ENCODE measurements at places on chromosomes 11 and 22. TPM values are rescaled to one million over a fixed set of nuclear protein-coding genes. Genes with fewer than 3 reads are reported as not detected.

MS4A12 gene
- total RNA-seq, result not detected

CABP7 gene
- 0.44 TPM for total RNA-seq

OR52I2 gene
- not detected for total RNA-seq

C11orf91 gene
- 0.77 TPM for total RNA-seq

DNA sequence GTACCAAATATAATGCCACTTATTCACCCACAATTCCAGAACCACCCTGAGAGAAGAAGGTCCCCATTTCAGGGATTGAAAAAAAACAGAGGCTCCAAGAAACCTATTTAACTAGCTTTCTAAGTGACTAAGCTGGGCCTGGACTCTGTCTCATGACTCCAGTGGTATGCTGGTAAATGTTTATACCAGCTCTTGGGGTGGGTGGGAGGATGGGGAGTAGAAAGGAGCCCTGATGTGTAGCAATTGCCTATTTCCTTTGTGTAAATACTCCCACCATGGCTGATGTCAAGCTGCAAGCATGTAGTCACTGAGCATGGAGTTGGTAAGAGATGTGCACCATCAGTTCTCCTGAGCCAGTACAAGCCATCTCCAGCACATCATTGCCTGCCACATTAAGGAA is 2.8 kb downstream of the PRG3 start:
- no peaks in the 10 kb centered on the region for H3K4me1 ChIP-seq
- no peak for DNase-seq
- H3K4me3 ChIP-seq, result no peak overlapping the region

- peaks cover 38% of the 10 kb centered on the region for H3K36me3 ChIP-seq
- H3K27ac ChIP-seq, result no peak overlapping the region
- no peak overlapping the region for H3K4me3 ChIP-seq
Measured at GRCh38 chr11:125101596-125101995, 9.8 kb downstream of the TMEM218 start.

DNA sequence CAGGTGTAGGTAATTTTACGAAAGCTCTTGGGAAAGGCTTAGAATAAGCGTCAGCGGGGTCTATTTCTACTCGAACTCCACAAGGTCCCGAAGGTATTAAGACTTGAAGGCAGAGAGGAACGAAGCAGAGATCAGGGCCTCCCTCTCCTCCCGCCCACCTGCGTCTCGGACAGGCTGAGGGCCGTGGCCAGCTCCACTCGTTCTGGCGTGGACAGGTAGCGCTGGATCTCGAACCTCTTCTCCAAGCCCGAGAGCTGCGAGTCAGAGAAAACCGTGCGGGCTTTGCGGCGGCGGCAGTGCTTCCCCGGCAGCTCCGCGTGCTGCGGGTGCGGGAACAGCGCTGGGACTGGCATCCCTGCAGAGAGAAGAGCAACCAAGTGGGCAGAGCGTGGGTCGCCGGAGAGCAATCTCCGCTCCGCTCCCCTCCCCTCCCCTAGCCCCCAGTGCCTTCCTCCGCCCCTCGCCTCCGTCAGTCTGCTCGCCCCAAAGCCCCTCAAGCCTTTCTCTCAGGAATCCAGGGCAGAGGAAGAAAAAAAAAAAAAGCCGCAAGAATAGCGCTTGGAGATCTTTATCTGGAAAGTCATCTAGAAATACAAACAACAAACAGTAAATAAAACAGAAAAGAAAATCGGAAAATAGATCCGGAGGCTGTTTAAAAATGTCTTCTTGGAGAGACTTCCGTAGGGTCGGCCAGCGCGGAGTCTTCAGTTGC is 2.4 kb downstream of the BSX start:
- H3K27ac ChIP-seq, result no peak overlapping the region
- no peak for DNase-seq
- H3K36me3 ChIP-seq, result no peaks in the 10 kb centered on the region
- H3K4me3 ChIP-seq, result no peak overlapping the region
- no peaks in the 10 kb centered on the region for H3K27me3 ChIP-seq
- peaks cover 15% of the 10 kb centered on the region for H3K4me1 ChIP-seq

DNA sequence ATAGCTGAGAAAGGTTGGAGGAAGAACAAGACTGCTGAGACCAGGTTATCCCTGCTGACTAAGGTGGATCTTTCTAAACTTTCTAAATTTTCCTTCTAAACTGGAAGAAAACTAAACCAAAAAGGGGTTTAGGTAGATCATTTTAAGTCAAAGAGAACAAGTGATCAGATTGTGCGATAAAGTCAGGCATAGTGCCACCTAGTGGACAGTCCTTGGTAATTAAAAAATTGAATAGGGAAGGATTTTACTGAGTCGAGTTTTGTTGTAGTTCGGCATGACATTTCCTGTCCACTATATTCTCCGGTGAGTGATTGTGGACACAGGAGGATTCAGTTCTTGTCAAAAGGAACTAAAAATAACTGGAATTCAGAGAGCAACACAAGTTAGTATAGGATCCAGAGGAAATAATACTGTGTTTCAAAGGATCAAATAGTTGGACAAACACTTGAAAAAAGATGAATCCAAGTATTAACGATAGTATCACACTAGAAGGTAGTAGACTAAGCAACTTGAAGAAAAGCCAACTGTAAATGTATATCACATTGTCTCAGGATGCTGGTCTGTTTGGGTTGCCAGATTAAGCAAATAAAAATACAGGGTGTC is 1236.4 kb downstream of the FAM181B start:
- H3K27me3 ChIP-seq, result no peaks in the 10 kb centered on the region
- no peaks in the 10 kb centered on the region for H3K36me3 ChIP-seq
- DNase-seq, result no peak
- H3K4me1 ChIP-seq, result no peaks in the 10 kb centered on the region
- no peak overlapping the region for H3K27ac ChIP-seq

DNA sequence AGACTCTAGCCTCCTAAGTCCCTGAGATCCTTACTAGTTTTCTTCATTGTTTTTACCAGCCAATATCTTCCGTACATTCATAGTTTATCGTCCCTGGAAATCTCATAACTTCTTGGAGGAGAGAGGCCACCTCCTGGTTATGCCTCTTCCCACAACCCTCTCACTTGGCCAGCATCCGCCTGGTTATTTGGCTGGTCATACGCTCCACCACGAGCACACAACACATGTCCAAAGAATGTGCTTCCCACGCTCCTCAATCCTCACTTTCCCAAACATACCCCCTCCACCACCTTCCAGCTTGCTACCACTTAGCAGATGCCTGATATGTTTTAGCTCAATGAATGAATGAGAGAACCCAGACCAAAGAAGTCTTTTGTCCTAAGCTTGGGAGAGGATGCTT is 83.5 kb upstream of the EIF3D start:
- H3K27ac ChIP-seq, result no peak overlapping the region
- no peaks in the 10 kb centered on the region for H3K4me1 ChIP-seq
- no peaks in the 10 kb centered on the region for H3K27me3 ChIP-seq

- no peak for DNase-seq
- H3K36me3 ChIP-seq, result no peaks in the 10 kb centered on the region
- no peaks in the 10 kb centered on the region for H3K27me3 ChIP-seq
- H3K4me1 ChIP-seq, result no peaks in the 10 kb centered on the region
Measured at GRCh38 chr22:30858976-30859713, 109.4 kb downstream of the MORC2 start.

DNA sequence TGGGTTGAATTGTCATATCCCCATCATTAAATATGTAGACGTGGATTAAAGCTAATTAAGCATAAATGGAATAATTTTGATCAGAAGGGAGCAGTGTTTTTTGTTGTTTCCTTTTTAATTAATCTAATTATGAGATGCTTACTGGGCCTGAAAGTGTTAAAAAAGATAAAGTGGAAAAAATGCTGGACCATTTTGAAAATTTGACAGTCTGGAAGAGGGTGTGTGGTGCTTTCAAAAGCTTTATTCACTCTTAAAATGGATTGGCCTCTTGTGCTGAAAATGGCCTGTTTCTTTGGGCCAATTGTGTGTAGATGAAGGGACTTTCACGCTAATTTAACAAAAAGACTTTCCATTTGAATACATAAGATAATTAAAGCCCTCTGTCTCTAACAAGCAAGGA is 1.8 kb downstream of the TNRC6B start:
- DNase-seq, result no peak
- H3K4me1 ChIP-seq, result peaks cover 49% of the 10 kb centered on the region
- H3K4me3 ChIP-seq, result no peak overlapping the region
- peak overlapping the region; percentile 88 for H3K27ac ChIP-seq
- H3K27me3 ChIP-seq, result no peaks in the 10 kb centered on the region

GRCh38 chr11:2732940-2733628 is 33.3 kb upstream of the KCNQ1OT1 start:
- no peaks in the 10 kb centered on the region for H3K4me1 ChIP-seq
- H3K4me3 ChIP-seq, result no peak overlapping the region
- H3K27me3 ChIP-seq, result no peaks in the 10 kb centered on the region
- peak; percentile 43 for DNase-seq

GRCh38 chr11:23732026-23732425 is 764.8 kb upstream of the LUZP2 start:
- no peak for DNase-seq
- no peak overlapping the region for H3K27ac ChIP-seq
- H3K4me3 ChIP-seq, result no peak overlapping the region
- H3K36me3 ChIP-seq, result no peaks in the 10 kb centered on the region
- no peaks in the 10 kb centered on the region for H3K27me3 ChIP-seq
- H3K4me1 ChIP-seq, result no peaks in the 10 kb centered on the region

- H3K36me3 ChIP-seq, result peaks cover 35% of the 10 kb centered on the region
- no peaks in the 10 kb centered on the region for H3K27me3 ChIP-seq
- no peaks in the 10 kb centered on the region for H3K4me1 ChIP-seq
- no peak overlapping the region for H3K4me3 ChIP-seq
Measured at GRCh38 chr11:65849366-65849765, 8.6 kb downstream of the CFL1 start.

DNA sequence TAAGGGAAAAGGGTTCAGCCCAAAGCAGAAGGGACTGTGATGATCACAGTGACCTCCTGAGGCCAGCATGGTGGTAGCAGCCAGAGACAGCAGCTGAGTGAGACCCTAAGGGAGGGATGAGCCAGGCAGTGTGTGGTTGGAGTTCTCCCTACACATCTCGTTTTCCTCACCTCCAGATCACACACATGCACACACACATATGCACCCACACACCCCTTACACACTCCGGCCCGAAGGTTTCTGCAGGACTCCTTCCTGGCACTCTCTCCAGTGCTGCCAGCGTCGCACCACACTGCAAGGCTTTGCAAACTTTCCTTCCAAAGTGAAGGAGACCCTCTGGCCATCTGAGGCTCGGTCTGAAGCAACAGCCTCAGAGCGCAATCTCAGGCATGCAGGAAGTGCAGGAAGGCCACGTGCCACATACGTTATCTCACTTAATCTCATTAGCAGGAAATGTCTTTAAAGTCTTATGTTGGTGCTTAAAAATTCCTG is 26.9 kb upstream of the TP53I11 start:
- H3K36me3 ChIP-seq, result no peaks in the 10 kb centered on the region
- peaks cover 44% of the 10 kb centered on the region for H3K4me1 ChIP-seq
- no peak overlapping the region for H3K4me3 ChIP-seq
- peak overlapping the region; percentile 68 for H3K27ac ChIP-seq
- H3K27me3 ChIP-seq, result no peaks in the 10 kb centered on the region

DNA sequence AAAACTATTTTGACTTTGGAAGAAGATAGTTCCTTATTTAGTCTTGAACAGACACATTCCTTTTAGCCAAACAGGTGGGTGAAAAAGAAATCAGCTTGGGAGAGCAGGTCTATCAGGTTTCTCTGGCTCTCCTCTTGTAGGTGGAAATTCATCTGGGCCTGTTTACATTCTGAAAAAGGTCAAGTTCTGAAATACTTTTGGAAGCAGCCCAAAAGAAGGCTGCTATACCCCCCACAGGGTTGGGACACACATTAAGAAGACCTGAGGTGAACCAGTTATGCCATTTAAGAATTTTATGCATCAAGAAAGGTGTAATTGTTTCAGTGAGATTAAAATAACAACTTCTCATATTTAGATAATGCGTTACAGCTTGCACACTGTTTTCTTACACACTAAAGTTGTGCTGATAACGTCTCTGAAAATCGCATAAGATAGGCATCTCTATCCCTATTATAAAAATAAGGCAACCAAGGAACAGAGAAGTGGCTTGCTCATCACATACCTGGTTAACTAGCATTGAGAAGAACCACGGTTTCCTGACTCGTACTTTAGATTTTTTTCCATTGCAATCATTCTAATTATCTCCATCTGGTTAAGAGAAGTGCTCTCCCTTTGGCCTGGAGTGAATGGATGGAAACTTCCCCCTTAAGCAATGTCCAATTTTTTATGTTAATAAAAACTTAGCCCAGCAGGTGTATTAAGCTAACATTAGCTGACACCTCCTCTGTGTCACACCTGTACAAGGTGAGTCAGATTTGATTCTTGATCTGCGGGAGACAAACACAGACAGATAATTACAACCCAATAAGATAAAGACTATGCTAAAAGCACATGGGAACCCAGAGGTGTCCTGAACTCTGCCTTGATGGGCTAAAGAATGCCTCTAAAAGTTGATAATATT is 60.5 kb upstream of the UCP3 start:
- no peaks in the 10 kb centered on the region for H3K27me3 ChIP-seq
- H3K27ac ChIP-seq, result peak overlapping the region; percentile 64
- H3K36me3 ChIP-seq, result peaks cover 17% of the 10 kb centered on the region
- H3K4me3 ChIP-seq, result no peak overlapping the region
- H3K4me1 ChIP-seq, result peaks cover 3% of the 10 kb centered on the region
- peak; percentile 44 for DNase-seq

- no peak overlapping the region for H3K4me3 ChIP-seq
- H3K36me3 ChIP-seq, result no peaks in the 10 kb centered on the region
- H3K27ac ChIP-seq, result no peak overlapping the region
- H3K27me3 ChIP-seq, result no peaks in the 10 kb centered on the region
- DNase-seq, result no peak
Measured at GRCh38 chr11:120318906-120319305, 6.2 kb upstream of the TLCD5 start.

GRCh38 chr22:31806751-31807150 is 52.9 kb downstream of the DEPDC5 start:
- H3K27ac ChIP-seq, result no peak overlapping the region
- H3K36me3 ChIP-seq, result peaks cover 65% of the 10 kb centered on the region
- H3K4me1 ChIP-seq, result no peaks in the 10 kb centered on the region
- H3K27me3 ChIP-seq, result no peaks in the 10 kb centered on the region
- no peak for DNase-seq
- no peak overlapping the region for H3K4me3 ChIP-seq

DNA sequence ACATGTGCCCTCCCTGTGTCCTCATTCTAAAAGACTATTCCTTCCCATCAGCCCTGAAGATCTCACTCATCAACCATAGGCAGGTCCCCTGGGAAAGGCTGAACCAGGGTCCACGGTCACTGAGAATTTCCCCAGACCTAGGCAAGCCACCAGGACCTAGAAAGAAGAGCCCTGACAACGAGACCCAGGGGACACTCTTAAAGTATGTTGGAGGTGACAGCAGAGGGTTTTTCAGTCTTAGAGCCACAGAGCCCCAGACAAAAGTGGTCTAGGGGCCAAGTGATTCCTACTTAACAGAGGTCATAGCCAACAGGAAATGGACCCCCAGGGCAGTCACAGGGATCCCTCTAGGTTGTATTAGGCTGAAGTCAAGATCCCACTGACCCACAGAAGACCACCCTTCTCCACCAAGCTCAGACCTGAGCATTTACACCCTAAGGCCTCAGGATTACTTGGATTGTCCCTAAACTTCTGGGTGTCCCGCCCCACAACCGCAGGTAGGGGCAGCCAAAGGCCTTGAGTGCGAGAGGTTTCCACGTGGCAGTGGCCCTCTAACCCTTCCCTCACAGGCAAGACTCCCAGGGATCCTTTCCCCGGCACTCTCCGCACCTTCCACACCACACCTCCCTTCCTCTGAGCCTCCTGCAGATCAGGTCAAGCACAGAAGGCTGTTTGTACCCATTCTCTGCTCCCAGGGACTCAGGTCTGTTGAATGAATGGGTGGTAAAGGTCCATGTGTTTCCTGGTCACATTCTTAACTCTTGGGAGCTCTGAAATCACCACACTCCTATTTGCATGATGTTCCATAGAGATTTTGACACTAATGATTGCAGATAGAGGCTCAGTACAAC is 12.3 kb downstream of the POU2AF1 start:
- no peaks in the 10 kb centered on the region for H3K4me1 ChIP-seq
- no peaks in the 10 kb centered on the region for H3K36me3 ChIP-seq
- H3K27me3 ChIP-seq, result no peaks in the 10 kb centered on the region
